Stimulated activated CD8-positive, alpha-beta memory T cell treated with anti-CD3 and anti-CD28 coated beads, Interleukin-4, amount 100 ng/mL, for 4 hours (primary cell): ENCODE measurements at places on chromosomes 16 and 17.

GRCh38 chr16:27378871-27379481 is 23.0 kb upstream of the IL21R start:
- DNase-seq = no peak

GRCh38 chr16:14070555-14070876 is 603 bp upstream of the MRTFB start:
- no peak for DNase-seq

GRCh38 chr16:69219279-69219678 is 32.3 kb downstream of the SNTB2 start:
- DNase-seq = no peak

DNA sequence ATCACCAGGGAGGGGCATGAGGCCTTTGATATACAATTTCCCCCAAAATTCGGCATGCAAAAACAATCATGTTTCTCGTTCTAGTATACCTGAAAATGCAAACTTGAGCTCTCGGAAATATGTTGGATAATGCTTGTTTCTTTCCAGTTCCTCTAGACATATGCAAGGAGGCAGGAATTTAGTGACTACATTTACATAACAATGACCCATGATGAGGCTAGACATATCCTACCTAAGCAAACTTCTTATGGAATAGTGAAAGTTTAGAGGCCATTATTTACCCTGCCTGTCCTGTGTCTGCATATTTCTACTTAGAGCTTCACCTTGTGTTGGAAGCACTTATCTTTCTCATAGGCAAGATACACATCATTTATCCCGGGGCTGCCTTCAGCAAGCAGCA is 514.6 kb downstream of the KCNJ2 start:
- no peak for DNase-seq

GRCh38 chr17:3667366-3668278 is 756 bp downstream of the TAX1BP3 start:
- DNase-seq = no peak
